ENCODE measurements at places on chromosomes 5 and 9. TPM values are rescaled to one million over a fixed set of nuclear protein-coding genes. Genes with fewer than 3 reads are reported as not detected.
A peak's percentile ranks its signal among the peaks of the same experiment; 100 is the strongest.

DNA sequence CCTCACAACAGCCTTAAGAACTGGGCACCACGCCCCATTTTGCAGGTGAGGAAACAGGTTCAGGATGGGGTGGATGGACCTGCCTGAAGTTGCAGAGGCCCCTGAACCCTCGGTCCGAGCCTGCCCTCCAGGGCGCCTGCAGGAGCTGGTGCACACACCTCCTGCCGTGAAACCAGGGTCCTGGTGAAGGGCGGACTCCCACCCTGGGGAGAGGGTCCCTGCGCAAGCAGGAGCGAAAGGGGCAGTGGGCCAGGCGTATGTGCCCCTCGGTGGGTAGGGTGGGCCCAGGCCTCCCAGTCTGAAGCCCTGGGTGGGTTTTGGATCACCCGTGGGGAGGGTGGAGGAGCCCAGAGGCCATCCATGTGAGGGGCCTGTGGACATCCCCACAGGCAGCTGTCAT, 37.9 kb downstream of the HK3 start:
- DNase-seq, result no peak

GRCh38 chr5:157362012-157362411, 96.1 kb downstream of the CYFIP2 start:
- no peak for DNase-seq

GRCh38 chr5:138616508-138616907, 41.3 kb upstream of the HSPA9 start:
- DNase-seq, result no peak

DNA sequence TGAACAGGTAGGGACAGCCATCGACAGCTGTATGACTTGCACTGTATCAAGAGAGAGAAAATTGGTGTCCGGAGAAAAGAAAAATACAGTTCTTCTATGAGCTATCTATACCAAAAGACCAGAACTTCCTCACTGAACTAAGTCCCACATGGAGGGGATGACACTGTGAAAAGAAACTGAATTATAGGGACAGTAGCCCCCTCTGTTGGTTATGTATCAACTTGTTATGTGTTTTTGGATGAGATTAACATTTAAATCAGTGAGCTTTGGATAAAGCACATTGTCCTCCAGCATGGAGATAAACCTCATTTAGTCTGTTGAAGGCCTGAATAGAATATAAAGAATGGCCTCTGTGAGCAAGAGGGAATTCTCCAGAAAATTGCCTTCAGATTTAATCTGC, 176.6 kb upstream of the SH3GL2 start:
- DNase-seq, result no peak

DNA sequence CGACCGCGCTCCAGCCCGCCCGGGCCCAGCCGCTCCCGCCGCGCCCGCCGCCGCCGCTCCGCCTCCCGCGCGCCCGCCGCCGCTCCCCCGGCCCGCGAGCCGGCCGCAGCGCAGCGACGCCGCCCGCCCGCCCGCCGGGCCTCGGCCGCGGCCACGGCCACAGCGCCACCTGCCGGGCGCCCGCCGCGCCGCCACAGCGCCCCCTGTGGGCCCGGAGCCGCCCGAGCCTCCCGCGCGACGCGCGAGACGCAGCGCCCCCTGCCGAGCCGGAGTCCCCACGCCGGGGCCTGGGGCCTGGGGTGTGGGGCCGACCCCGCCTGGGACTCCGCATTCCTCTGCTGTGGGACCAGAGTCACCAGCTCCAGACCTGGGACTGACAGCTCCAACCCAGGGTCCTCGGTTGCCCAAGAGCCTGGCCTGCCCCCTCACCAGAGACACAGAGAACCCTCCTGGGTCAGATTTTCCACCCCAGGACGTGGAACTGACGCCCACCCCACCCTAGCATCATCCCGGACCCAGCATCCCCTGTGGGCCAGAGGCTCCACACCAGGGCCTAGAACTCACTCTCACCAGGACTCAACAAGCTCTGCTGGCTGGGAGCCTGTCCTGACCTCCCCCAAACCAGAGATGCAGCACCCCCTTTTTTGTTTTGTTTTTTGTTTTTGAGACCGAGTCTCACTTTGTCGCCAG, at the start of gene RAPGEF1:
TSS of gene RAPGEF1 (minus strand) at position 118 of the 690 bp plus-strand sequence. CDS start 246 bp downstream, outside the sequence.
- peak; percentile 86 for DNase-seq

GRCh38 chr5:171520300-171521174, 101.1 kb downstream of the FGF18 start:
- no peak for DNase-seq

DNA sequence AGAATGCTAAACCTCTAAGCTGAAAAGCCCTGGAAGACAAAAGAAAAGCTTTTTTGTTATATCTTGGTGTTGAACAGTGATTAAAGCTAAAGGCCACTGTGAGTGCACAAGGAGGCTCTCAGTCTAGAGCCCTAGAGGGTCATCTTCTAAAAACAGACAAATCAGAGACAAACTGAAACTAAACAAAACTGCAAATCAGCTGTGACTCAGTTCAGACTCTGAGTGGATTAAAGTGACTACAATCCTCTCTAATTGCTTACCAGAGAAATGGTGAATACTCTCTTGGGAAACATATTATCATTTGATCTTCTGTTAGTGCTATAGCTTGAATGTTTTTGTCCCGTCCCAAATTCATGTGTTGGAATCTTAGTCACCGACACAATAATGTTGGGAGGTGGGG, 491.9 kb downstream of the CDH18 start:
- DNase-seq, result no peak

- DNase-seq, result no peak
These were observed 117.8 kb upstream of the SPIN1 start for GRCh38 chr9:88270413-88270812.

- no peak for DNase-seq
These were observed 15.3 kb downstream of the GPR21 start for GRCh38 chr9:123048748-123049147.

DNA sequence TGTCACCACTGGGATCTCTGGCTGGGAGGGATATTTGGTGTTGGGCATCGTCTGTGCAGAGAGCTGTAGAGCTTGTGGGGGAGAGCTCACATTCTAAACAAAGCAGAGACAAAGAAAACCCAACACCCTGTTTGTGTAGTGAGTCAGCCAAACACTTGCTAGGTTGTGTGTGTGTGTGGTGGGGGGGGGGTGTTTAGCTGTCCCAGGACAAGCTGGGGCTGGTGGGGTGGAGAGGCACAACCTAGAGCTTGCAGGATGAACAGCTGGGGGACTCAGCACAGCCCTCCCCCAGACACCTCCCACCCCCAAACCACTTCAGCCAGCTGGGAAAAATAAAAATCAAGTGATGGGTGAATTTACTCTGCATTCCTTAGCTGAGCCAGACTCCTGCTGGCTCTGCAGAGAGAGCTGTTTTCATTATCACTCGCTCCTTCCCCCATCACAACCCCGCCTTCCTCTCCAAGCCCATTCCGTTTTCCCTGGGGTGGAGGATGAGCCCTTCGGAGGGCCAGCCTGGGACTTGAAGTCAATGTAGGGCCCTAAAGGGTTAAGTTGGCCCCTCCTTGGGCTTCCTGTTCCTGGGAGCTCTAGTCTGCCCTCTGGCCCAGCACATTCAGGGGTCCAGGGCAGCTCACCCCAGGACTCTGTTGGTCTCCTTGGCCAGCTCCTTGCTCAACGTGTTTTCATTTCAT, 2.6 kb downstream of the OLFML2A start:
- no peak for DNase-seq

The HAND1 gene
- total RNA-seq, result not detected

The OR1N2 gene
- not detected for total RNA-seq

The TAF11L10 gene
- total RNA-seq, result not detected

The TIMD4 gene
- 3.1 TPM for total RNA-seq

The HMCN2 gene
- not detected for total RNA-seq
